ENCODE measurements at places on chromosomes 2 and 18. TPM values are rescaled to one million over a fixed set of nuclear protein-coding genes. Genes with fewer than 3 reads are reported as not detected.

OSR1 gene
- not detected for total RNA-seq

IL36B gene
- not detected for total RNA-seq

RAD51AP2 gene
- total RNA-seq, result not detected

TM4SF20 gene
- total RNA-seq, result not detected

UGT1A6 gene
- total RNA-seq, result not detected

GMPPA gene
- 37.5 TPM for total RNA-seq

FZD7 gene
- total RNA-seq, result 0.46 TPM

COQ10B gene
- total RNA-seq, result 20.1 TPM
